ENCODE measurements at places on chromosomes 16 and 17.

DNA sequence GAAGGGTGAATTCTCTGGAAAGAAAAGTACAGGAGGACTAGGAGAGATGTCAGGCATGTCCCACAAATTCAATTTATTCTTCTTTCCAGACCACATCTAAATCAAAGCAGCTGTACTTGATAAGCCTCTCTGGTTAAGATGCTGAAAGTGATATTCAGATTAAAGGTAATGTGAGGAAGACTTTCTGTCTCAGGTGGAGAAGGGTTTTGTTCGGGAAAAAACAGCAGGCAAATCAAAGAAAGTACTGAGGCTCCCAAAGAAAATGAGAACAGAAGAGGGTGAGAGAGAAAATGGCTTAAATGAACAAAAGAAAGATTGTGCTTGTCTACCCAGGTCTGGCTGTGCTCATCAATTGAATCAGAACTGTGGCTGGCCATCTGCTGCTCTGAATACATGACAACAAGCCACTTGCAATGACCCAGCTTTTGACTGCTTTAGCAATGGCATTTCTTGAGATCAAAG lies 55.6 kb downstream of the MMD start:
- no peak for DNase-seq

- no peak for DNase-seq
Observed at GRCh38 chr17:17348872-17349723, 45.9 kb downstream of the NT5M start.

GRCh38 chr16:57614944-57615343 lies 13.5 kb upstream of the ADGRG1 start:
- no peak for DNase-seq

GRCh38 chr17:75854881-75855309 lies 240 bp downstream of the WBP2 start:
- DNase-seq, result no peak

GRCh38 chr16:86076606-86077005 lies 177.6 kb downstream of the IRF8 start:
- DNase-seq, result no peak

- DNase-seq, result no peak
Observed at GRCh38 chr16:27526180-27526579, 23.5 kb downstream of the GTF3C1 start.

- peak; percentile 84 for DNase-seq
Observed at GRCh38 chr17:66655861-66656260, 179.1 kb upstream of the CACNG5 start.

DNA sequence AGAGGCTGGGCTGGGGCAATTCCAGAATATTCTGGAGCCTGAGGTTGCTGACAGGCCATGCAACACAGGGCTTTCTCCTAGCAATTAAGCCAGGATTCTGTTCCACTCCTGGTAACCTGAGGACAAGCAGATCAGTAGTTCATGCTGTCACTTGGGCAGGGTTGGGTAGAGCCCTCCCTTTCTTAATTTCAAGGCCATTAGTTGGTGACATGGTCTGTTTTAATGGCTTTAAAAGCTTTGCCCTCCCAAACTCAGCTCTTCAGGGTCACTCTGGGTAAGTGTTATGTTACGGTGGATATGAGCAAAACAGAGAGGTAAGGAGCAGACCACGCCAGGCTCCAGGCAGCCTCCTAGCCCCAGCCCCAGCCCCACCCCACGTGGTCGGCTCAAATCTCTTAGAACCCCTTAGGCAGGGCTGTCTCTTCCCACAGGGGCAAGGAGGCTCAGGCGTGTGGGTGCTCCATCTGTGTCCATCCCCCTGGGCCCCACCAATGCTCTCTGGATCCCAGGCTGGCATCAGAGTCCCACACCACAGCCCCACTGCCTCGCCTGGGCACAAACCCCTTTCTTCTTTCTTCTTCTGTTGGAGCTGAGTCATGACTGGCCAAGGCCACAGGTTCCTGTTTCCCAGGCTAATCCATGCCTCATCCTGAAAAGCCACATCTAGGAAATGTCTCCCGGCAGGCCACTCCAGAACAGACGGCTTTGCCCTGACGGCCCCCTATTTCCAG lies 27.5 kb downstream of the CEP295NL start:
- no peak for DNase-seq

DNA sequence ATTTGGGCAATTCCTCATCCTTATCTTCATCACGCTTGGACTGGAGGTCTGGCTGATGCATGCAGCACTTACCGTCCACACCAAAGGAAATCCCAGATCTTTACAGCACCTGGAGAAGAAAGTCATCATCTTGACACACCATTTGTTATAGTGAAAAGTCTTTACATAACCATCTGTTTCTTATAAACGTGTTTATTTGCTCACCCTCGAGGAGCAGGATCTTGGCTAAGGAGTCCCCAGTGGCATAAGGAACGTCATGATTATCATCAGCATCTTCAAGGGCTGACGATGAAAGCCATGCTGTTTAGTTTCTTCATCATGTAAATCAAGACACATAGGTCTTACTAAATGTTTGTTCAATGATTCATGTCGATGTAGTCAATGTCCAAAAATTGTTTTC lies 248.8 kb upstream of the ELAC2 start:
- no peak for DNase-seq

DNA sequence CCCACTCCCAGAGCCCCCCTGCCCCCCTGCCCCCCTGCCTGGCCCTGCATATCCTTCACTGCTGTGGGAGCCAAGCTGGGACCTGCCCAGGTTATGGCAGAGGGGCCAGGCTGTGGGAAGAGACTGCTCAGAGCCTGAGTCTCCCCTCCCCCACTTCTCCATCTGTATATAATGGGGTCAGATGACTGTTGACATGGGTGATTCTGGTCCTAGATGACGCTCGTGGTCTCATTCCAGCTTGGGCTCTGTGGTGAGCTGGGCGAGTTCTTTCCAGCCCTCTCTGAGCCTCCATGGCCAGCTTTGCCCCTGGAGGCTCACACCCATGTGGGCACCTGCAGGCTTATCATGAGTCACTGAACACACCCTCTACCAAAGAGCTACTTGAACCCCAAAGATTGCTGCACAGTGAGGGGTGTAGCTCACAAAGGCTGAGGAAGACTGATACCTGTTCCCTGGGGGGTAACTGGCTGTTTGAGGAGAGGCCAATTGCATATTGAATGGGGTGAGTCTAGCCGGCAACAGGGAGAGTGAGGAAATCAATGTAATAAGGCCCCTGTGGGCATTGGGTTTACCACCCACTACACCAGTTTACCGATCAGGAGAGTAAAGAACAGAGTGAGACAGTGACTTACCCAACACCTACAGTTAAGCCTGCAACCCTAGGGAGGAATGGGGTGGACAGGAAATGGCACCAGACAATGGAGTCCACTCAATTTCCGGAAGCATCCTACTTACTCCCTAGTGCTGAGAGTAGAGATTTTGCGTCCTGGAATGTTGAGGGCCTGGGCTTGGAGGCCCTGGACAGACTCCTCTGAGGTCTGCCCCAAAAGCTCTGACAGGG lies 4.2 kb upstream of the SREBF1 start:
- no peak for DNase-seq

GRCh38 chr17:219696-220095 lies 38.2 kb upstream of the DOC2B start:
- DNase-seq, result no peak

DNA sequence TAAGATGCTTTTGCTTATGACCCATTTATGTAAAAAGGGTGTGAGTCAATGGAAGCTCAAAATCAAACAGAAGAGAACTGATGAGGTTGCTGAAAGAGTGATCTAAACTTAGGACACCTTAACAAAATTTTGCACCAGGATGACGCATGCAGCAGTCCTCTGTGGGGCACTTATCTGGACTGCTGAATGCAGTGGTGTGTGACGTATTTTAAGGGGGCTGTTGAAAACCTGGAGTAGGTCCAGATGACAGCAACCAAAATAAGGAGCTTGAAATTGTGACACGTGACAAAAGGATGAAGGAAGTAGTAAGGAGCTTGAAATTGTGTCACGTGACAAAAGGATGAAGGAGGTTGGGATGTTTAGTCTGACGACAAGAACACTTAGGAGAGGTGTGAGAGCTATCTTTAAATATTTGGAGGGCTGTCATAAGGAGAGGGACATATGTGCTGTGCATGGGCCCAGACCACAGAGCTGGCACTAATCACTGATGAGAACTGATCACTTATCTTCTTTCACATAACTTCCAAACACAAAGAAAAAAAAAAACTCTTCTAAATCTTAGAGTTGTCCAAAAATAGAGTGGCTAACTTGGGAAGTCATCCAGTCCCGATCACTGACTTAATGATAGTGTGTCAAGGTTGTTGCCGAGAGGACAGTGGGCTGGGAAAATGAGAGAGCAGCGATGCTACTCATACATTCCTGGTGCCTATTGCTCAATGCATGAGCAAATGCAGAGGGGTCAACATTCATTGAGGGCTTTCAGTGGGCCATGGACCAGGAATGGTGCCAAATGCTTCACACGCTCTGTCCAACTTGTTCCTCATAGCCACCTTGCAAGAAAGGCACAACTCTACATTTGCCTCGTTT lies 264.2 kb upstream of the ZFHX3 start:
- no peak for DNase-seq

DNA sequence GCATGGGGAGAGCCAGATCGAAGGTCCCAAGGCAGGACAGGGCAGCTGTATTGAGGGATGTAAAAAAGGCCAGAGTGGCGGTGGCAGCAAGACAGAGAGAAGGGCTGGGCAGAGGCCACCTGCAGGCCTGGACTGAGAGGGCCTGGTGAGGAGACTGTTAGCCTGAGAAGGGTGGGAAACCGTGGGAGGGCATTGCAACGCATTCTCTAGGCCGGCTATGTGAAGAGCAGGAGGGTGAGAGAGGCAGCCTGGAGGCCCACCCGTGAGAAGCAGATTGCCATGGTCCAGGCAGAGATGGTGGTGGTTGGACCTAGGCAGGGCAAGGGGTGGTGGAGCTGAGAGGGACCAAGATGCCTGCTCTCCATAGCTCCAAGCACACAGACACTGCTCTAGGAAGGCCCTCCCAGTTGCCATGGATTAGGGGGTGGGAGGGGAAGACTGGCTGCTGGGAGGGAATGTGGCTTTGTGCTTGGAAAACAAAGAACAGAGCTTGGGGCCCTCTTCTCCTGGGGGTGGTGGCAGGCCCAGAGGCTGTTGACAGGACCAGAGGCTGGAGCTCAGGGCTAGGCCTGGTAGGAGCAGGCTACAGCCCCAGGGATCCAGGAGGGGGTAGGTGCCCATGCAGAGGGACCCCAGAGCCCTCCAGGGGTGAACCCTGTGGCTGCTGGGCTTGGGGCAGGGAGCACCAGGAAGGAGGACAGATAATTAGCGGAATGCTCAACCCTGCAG lies 12.4 kb upstream of the TCAP start:
- no peak for DNase-seq

DNA sequence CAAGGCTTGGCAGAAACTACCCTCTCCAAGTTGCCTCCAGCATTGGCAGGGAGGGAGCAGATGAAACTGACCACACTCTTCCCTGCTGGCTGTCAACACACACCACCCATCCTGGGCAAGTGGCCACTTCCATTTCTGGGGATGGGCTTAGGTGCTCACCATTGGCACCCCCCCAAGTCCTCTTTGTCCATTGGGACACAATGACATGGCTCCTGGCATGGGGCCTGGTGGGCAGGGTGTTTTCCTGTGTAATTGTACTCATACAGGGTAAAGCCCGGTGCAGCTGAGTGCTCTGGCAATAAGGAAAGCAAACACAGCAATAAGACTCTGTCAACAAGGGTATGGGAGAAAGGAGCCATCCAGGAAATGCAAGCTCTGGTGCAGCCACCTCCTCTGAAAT lies 22.6 kb downstream of the SCNN1B start:
- no peak for DNase-seq

DNA sequence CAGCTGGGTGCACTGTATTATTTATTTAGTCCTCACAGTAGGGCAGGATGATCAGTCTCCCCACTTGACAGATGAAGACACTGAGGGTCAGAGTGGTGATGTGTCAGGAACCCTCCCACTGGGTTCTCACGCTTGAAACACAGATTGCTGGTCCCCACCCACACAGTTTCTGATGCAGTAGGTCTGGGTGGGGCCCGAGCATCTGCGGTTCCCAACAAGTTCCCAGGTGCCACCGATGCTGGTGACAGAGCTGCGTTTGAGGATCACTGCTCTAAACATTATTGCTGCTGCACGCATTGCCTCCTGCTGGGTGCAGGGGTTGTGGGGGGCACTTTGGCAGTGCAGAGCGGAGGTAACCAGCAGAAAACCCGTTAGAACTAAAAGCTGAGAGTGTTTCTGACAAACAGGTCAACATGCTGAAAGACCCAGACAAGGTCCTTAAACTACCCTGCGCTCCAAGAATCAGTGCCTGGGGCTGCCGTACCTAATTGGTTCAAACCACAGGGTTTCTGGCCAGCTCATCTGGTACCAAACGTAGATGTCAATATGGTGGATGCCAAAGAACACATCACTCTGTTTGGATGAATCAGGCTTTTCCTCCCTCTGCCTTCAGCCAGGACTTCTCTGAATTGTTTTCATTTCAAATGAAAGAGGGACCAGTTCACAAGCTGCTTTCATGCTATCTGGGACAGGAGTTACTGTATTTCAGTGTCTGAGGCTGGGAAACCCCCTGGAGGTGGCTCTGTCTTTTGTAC lies 76.0 kb downstream of the ABCC1 start:
- peak; percentile 74 for DNase-seq

DNA sequence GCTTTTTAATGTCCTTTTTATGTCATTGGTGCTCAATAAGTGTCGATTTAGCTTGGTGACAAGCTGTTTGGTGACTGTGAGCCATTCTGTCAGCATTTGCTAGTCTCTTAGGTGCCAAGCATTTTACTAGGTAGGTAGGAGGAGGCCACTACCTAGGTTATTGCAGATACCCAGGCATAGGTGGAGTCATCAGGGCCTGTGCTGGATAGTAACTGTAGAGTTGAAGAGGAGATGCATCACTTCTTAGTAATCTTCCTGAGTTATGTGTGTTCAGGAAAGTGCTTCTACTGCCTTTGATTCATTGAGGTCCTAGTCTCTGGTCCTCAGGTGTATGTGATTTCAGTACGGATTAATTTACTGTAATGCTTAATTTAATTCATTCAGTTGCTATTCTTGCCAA lies 17.7 kb downstream of the USP10 start:
- DNase-seq, result no peak

- no peak for DNase-seq
Observed at GRCh38 chr16:86509759-86510464, 415 bp upstream of the FOXF1 start.

DNA sequence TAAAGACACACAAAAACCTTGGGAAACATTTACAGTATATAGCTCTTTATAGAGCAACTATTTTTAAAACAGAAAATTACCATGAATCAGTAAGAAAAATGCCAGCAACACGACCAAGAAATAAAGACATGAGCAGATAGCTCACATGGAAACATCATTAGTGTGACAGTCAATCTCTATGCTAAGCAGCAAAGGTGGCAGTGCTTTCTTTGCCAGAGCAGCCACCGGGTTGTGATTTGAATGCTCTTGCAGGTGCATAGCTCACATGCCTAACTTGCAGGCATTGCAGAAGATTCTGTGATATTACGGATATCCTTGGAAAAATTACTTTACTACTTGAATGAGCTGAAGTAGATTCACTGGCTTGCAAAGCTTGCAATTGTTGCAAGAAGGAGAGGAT lies 652.9 kb upstream of the C16orf82 start:
- no peak for DNase-seq

DNA sequence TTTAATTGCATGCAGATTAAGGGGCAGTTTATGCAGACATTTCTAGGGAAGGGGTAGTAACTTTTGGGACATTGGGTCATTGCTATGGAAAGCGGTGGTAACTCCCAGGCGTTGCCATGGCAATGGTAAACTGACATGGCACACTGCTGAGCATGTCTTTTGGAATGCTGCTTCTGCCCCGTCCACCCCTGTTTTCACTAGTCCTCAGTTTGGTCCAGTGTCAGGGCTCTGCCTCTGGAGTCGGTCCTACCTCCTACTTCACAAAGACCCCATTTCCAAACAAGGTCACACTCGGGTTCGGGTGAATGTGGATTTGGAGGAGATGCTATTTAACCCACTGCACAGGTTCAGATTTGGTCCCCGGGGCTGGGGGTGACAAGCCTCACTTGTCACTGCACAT lies 2.9 kb downstream of the IL34 start:
- no peak for DNase-seq

All from inflammatory macrophage treated with lipopolysaccharide for 1 hour (primary cell).